ENCODE measurements at places on chromosomes 6 and 20. TPM values are rescaled to one million over a fixed set of nuclear protein-coding genes. Genes with fewer than 3 reads are reported as not detected.

The MAP1LC3A gene
- 55.0 TPM for total RNA-seq

The PRPH2 gene
- 1.8 TPM for total RNA-seq

The C20orf144 gene
- 0.24 TPM for total RNA-seq

The GLYATL3 gene
- total RNA-seq, result not detected

The PRRT1 gene
- total RNA-seq, result not detected

The MUC22 gene
- not detected for total RNA-seq

The BMP7 gene
- 0.96 TPM for total RNA-seq

The NOX3 gene
- not detected for total RNA-seq

- DNase-seq, result no peak
Observed at GRCh38 chr6:136685540-136686108, 106.7 kb downstream of the MAP3K5 start.

GRCh38 chr6:155448668-155449449 lies 6.8 kb downstream of the NOX3 start:
- no peak for DNase-seq

GRCh38 chr20:19341348-19342053 lies 129.1 kb downstream of the SLC24A3 start:
- DNase-seq, result no peak

- DNase-seq, result no peak
Observed at GRCh38 chr20:35277127-35277526, 795 bp downstream of the MMP24OS start.

GRCh38 chr6:137717074-137718073 lies 149.7 kb upstream of the TNFAIP3 start:
- DNase-seq, result peak; percentile 30

DNA sequence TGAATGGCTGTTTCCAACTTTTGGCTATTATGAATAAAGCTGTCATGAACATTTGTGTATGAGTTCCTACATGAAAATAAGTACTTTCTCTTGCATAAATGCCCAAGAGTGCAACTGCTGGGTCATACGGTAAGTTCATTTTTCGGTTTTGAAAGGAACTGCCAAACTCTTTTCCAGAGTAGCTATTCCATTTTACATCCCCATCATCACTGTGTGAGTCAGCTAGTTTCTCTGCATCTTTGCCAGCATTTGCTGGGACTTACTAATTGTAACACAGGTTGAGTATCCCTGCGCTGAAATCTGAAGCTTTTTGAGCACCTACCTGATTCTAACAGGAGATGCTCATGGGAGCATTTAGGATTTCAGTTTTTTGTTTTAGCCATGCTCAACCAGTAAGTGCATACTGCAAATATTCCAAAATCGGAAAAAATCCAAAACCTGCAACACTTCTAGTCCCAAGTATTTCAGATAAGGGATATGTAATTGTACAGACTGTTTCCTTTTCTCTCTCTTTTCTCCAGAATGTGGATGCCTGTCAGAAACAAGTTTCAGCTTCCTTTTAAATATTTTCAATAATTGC lies 118.4 kb downstream of the DTNBP1 start:
- no peak for DNase-seq

- DNase-seq, result no peak
Observed at GRCh38 chr20:47335251-47336128, 21.0 kb downstream of the ZMYND8 start.

DNA sequence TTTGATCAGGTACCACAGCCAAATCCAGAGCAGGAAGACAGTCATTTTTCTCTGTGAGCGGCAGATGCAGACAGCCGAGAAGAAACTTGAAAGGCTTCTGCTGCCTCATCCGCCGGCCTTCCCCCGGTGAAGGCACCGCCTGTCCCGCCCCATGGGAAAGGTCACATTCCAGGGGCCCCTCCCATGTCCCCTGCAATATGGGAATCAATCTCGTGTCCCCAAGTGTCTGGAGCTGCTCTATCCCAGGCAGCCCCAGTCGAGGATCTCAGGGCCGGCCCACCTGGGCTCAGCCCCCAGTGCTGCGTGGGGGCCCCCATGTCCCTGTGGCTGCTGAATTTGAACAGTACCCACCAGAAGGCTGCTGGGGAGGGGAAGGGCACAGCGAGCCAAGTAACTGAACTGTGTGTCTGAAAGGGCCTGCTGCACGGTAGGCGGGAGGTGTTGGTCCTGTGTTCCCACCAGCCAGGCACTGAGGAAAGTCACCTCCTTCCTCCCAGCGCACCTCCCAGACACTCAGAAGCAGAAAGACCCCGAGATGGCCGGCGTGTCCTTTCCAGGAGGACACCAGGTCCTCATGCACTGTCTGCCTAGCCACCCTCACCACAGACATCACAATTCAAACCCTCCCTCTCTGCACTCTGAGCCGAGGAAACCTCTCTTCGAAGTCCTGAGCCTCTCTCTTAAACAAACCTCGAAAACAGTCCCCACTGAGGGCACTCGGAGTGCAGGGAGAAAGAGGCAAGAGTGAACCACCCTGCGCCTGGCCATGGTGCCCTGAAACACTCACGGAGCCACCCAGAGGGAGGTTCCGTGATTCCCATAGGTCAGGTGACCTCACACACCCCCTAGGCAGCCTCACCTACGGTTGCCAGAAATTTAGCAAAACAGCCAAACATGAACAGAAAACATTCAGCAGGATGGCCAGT lies 99.3 kb downstream of the PSMB1 start:
- DNase-seq, result no peak

- no peak for DNase-seq
Observed at GRCh38 chr6:150119173-150119572, 23.7 kb upstream of the PPP1R14C start.

- DNase-seq, result no peak
Observed at GRCh38 chr20:49464556-49464955, 17.9 kb downstream of the KCNB1 start.

- DNase-seq, result no peak
Observed at GRCh38 chr6:33123181-33123580, 47.4 kb downstream of the HLA-DPB1 start.

DNA sequence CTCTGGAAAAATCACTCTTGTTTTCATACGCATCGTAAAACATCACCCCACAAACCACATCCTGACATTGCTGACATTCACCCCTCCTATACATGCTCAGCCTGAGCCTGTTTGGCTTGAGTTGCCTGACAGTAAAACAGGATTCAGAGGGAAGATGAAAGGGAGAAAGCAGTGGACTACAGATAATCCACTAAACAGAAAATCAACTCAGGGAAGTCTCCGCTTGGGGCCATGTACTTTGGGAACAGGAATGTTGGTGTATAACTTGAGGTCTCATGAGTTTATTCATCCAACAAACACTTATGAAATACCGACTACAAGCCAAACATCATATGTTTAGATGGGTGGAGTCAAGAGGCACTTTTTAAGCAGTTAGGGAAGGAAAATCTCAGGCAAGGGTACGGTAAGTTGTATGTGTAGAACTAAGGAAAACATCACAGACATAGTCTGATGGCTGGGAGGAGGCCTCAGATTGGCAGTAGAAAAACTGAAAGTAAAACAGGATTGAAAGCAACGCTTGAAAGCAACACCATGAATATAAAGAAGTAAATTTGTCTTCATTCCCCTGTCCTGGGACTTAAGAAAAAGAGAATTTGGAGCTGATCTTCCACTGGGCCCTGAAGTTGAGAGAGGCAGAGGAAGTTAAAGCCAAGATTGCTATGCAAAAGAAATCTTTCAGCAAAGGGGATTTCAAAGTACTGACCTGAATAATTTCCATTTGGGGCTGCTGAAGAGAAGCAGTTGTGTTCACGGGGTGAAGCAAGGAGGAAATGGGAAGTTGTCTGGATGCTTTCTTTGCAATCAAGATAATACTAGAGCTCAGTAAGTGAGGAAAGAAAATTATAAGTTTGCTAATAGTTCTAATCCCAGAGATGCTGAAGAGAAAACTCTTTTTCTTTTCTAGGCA lies 28.8 kb downstream of the PDE7B start:
- DNase-seq, result peak; percentile 95

- no peak for DNase-seq
Observed at GRCh38 chr6:14811775-14812428, 434.0 kb upstream of the JARID2 start.

DNA sequence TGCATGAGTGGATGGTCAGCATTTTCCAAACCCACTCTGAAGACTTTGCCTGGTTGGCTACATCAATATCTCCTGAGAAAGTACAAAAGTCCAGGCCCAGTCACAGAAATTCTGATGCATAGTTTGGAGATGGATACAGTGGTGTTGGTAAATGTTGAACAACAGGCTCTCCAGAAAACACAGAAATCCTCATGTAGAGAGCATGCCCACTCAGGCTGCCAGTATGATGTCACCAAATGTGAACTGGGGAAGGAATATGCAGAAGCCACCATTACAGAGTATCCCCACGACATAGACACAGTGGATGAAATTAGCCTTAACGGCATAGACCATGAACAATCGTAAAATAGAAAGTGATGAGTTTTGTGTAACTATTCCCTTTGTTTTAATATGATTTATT lies 97.1 kb upstream of the NXT1 start:
- DNase-seq, result no peak

- no peak for DNase-seq
Observed at GRCh38 chr6:36349240-36349639, 12.6 kb upstream of the BNIP5 start.

DNA sequence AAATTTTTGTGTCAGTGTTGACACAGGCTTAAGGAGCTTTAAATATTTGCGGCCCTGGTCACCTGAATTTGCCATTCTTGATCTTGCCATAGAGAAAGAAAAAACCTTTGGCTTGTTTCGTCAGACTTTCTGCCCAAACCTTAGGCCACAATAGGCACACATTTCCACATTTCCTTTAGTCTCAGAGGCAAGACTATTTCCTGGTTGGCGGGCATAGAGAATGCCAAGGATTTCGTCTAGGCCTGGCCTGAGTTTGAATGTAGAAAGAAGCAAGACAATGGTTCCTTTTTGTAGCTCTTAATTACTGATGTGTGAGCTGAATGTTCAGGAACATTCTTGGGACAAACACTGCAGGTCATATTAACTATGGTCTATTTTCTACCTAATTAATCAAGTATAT lies 108.1 kb downstream of the TRMT11 start:
- DNase-seq, result no peak

DNA sequence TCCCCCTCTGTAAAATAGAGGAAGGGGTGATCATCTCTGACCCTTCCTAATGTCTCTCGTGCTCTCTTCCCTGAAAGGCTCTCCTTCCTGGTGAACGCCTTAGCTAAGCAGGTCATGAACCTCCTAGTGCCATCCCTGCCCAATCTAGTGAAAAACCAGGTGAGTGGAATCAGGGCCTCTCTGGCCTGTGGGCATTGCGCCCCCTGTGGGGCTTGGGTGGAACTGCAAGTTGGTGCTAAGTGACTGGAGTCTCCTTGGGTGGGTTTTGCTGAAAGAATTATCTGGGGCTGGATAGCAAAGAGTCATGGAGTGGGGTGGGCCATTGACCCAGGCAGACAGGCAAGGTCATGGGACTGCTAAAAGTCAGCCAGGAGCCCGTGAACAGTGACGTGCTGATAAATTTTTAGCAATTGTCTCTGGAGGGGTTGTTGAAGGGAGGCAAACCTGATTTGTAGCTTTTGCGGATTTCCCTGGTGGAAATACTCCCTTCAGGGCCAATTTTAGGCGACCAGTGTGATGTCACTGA lies 8.9 kb downstream of the BPIFB1 start:
- DNase-seq, result no peak

DNA sequence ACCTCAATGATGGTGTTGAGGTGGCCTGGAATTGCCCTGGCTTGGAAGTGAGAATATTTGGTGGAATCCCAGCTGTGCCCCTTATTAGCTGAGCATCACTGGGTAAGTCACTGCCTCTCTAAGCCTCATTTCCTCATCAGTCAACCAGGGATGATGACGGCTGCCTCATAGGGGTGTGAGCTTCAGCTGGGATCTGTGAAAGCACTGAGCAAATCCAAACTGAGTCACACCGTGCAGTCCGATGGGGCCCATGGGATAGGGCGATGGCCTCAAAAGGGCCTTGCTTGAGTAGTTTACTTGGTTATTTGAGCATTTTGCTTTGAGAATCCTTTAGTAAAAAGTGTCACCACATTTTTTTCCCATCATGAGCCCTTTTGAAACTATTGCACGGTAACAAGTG lies 1.1 kb downstream of the SLC22A1 start:
- DNase-seq, result no peak
